ENCODE measurements at places on chromosomes 2 and 18.

- peak; percentile 60 for DNase-seq
Measured at GRCh38 chr2:189601043-189601442, 20.5 kb upstream of the SLC40A1 start.

- no peak for DNase-seq
Measured at GRCh38 chr2:29706171-29706720, 215.1 kb downstream of the ALK start.

DNA sequence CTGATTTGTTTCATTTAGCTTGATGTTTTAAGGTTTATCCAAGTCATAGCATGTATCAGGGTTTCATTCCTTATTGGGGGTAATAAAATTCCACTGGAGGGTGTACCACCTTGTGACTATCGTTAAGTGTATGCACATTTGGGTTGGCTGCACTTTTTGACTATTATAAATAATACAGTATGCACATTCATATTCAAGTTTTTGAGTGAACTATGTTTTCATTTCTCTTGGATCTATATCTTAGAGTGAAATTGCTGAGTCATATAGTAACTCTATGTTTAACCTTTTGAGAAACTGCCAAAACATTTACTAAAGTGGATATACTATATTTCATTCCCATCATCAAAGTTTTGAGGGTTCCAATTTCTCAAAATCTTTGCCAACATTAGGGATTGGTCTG, 952.7 kb downstream of the TDRD15 start:
- DNase-seq: no peak

DNA sequence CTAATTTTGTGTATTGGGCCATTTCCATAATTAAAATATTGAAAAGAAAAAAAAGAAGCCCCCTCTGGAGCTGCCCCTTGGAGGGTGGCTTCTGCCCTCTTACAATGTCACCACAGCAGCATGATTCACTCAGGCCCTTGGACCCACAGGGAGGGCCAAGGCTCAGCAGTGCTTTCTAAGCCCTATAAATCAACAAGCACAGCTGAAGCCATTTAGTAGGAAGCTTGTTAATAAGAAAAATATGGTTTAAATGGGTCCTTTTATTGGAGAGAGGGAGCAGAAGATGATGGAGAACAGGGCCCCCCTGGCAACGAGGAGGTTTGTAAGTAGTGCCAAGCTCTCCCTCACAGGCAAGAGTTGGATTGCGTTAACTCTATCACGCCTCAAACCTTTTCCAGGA, 107.6 kb upstream of the FZD7 start:
- no peak for DNase-seq

GRCh38 chr2:128777196-128778035, 458.7 kb upstream of the HS6ST1 start:
- no peak for DNase-seq

GRCh38 chr2:157840568-157841156, 35.5 kb downstream of the ACVR1 start:
- DNase-seq: peak; percentile 56

DNA sequence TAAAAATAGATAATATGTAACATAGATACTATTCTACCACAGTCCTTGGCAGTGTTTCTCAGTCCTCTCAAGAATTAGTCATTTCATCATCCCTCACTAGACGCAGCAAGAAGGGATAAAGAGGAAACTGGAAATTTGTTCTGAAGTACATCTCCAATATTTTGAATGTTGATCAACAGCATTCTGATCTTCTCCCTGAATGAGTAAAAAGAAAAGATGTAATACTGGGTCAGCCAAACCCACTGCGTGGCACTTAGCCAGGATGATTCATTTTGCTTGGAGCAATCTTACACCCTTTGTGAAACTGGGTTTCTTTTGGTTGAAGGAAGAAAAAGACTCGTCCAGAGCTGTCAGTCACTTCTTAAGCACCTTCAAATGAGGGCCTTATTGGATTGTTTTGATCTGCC, 54.1 kb downstream of the TAF1B start:
- DNase-seq: peak; percentile 97

DNA sequence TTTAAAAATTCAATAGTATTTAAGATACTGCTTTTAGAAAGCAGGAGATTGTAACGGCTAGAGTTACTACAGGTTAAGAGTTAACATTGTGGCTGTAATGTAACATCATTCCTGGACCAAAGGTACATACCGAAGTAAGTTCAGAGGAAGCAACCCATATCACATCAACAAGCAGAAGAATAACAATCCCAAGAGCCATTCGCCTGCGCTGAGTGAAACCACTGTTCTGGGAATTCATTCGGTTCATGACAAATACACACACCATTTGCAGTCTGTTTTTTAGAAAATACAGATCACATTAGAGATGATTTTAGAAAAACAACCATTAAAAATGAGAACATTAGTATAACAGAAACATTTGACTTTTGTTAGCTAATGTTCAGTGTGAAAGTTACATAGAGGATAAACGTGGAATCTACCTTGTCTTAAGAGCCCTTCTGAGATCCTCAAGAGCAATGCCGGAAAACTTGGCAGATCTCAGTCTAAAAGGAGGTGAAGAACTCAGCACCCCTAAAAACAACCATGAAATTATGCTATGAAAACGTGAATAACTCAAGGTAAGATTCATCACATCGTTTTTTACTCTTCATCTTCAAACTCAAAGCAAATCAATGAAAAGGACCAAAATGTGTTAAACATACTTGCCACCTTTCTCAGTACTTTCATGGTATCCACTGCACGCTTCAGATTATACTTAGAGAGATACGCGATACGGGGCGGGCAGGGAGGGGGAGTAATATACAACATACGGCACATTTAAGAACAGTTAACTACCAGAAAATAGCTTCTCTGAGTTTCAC, 1.2 kb downstream of the SLC35F5 start:
- peak; percentile 46 for DNase-seq

DNA sequence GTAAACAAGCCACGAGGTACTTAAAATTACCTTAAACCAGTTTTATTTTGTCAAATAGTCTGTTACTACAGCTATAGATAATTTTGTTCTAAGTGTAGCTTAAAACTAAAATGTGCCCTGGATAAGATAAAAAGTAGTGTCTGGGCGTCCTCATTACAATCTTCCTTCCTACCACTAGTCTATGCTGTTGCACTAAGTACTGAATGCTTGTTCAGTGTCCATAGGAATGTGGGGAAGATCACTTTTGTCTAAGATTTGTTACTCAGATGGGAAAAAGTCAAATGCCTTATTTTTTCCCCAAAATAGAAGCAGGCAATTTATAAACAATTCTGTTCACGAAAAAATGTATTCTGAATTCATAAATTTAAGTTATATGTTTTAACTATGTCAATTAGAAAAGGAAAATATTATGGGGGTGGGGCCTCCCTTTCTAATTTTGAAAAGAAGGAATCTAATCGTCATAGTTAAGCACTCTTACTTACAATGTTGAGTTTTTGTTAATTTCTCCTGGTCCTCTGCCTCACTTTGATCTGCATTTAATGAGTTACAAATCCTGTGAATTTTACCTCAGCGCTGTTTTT, 140.4 kb upstream of the VRK2 start:
- peak; percentile 82 for DNase-seq

- DNase-seq: no peak
Measured at GRCh38 chr2:127465258-127465657, 47.0 kb downstream of the PROC start.

- no peak for DNase-seq
Measured at GRCh38 chr2:185644828-185645227, 93.8 kb upstream of the FSIP2 start.

GRCh38 chr2:101931402-101931801, 60.4 kb upstream of the IL1R2 start:
- no peak for DNase-seq

DNA sequence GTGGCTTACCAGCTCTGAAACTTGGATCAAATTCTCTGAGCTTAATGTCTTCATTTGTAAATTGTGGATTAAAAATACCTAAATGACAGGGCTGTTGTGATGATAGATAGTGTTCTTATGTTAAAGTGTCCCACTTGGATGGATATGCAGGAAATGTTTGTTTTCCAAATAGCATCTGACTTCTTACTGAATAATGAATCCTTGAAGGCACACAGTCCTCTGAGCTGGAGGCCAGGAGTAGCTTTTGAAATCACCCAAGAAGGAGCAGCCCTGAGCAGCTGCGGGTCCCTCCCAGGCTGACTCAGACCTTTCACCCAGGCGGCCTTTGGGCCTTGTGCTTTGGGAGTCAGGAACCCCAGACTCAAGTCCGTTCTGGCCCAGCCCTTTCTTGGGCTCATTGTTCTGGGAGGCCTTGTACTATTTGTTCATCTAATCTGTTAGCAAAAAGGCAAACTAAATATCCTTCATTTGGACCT, 173.0 kb upstream of the GATA6 start:
- no peak for DNase-seq

DNA sequence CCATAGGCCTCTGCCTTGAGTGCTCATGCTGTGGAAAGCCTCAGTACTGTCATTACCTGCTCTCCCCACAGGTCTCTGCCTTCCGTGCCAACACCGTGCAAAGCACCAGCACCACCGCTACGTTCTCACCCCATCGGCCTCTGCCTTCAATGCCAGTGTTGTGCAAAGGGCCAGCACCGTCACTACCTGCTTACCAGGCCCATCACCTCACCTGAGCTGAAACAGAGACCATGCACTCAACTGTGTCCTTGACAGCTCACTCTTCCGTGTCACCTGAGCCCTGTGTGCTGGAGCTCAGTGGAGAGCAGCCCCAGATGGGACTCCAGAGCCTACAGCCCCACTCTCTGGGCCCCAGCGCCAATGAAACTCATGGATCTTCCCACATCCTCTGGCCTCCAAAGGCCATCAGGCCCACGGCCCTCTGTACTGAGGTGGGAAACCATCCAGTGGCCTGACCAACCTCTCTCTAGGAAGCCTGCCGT, 62.7 kb downstream of the ZNF516 start:
- no peak for DNase-seq

DNA sequence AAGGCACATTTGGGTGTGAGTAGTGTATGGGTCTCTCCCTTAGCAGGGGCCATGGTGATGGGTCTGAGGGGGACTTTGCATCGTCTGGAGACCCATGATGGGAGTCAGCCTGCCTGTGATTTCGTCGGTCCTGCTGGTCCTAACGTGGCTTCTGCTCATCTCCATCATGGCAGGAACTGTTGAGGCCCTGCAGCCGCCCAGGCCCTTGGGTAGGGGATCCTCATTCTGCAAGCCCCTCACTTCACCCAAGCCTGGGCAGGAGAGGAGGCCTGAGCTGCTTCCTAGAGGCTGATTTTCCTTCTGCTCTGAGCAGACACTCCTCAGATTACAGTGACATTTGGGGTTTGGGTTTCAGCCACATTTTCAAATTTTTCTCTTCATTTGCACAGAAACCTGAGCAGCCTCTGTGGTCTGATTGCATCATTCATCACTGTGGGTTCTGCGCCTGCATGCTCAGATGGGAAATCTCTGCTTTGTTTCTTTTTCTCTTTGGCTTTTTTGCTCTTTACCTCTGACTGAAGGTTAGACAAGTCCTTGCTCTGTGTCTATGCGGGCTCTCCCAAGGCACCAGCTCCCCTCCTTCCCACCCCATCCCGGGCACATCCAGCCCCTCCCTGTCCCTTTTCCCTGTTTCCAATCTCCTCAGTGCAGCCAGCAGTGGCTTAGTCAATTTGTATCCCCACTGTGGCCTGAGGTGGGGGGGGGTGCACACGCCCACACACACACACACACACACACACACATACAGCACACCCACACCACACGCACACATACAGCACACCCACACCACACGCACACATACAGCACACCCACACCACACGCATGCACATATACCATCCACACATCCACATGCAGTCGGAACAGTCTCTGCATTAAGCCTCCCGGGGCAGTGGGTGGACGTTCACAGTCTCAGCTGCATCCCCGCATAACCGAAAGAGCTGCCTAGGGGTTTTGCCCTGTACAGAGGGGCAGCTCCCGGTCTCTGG, 305.4 kb upstream of the HS6ST1 start:
- DNase-seq: peak; percentile 96

GRCh38 chr2:230075988-230076631, 7.4 kb upstream of the SLC16A14 start:
- DNase-seq: peak; percentile 12

DNA sequence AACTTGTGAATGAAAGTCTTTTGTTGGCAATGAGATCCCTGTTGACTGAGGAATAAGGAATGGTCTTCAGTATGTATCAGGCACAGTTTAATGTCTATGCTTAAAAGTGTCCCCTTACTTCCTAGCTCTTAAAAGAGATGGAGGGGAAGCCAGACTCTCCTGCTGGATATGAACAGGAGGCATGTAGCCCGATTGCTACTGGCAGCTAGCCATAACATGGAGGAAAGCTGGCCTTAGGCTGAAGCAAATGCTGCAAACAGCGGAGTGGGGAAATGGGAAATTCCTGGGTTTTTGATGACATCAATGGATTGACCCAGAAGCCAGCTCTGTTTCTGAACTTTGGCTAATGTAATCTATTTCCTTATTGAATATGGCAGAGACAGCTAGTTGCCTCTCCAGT, 266.1 kb downstream of the SLC4A3 start:
- DNase-seq: no peak

DNA sequence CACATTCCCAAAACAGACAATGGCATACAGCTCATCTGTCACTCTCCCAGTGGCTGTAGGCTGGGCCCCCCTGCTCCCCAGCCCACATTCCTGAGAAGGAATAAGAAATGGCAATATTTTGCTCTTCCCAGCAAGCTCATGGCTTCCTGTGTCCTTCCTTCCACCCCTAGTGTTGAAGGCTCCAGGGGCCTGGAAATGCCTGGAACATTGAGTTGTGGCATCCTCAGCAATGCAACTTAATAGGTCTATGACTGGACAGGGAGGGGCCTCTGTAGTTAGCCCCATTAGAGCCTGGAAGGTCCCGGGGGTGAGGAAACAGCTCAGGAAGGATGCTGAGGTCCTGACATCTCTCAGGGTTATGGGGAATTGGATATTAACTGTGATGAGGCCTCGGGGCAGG, 3.3 kb downstream of the KIF3C start:
- peak; percentile 12 for DNase-seq

DNA sequence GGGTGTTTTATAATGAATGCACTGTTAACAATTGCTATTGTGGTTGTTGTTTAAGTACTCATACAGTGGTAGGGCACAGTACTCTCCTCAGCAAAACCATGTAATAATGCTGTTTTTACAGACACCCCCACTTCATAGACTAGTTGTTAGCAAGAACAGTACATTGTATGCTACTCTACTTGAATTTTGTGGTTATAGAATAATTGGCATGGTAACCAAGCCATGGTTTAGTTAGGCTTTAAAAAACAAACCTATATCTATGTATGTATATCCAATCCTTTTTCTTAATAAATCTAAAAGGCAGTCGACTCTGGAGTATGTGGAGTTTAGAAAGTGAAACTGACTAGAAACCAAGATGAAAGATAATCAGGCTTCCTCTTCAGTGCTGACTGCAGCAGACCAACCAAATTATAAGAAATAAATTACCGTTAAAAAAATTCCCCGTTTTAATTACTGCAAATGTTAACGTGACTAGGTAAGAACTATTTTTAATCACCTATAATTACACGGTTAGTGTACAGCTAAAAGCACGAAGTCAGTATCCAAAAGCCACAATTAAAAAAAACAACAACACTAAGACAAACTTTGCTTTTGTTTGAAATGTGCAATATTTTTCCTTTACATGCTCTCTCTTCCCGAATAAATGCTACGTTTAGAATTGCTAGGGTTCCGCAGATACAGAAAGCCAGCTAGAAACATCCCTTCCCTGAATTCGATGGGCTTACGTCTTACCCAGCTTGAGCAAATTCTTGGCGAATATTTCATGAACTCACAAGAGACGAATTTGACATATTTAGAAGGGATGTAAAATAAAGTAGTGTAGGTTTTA, 113.3 kb upstream of the SERTAD2 start:
- DNase-seq: peak; percentile 61

GRCh38 chr2:108278631-108279030, 10.1 kb upstream of the SULT1C2 start:
- peak; percentile 44 for DNase-seq

GRCh38 chr2:25743132-25743830, 69.9 kb upstream of the DTNB start:
- no peak for DNase-seq
